ENCODE measurements at places on chromosomes 2 and 18.

GRCh38 chr2:112019569-112019982 lies 35.5 kb upstream of the TMEM87B start:
- peaks cover 8% of the 10 kb centered on the region for H3K4me1 ChIP-seq
- H3K27me3 ChIP-seq: no peaks in the 10 kb centered on the region
- no peaks in the 10 kb centered on the region for H3K36me3 ChIP-seq
- no peak for DNase-seq

DNA sequence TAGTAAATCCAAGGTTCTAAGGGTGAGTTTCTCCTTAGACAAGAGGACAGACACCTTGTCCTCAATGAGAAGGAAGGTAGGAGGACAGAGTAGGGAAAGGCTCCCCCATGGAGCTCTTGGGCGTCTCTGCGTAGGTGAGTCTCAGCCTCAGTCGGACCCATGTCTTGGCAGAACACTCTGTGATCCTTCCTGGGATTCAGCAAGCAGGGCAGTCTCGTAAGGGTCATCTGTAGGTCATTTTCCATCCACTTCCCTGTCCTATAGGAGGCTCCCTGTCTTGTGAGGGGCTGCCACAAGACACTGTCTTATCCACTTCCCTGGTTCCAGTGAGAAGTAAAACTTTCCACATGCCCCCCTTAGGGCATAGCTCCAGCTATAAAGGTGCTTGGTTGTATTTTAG lies 122.6 kb upstream of the TWIST2 start:
- no peaks in the 10 kb centered on the region for H3K36me3 ChIP-seq
- no peak for DNase-seq
- H3K4me1 ChIP-seq: peaks cover 30% of the 10 kb centered on the region
- H3K27me3 ChIP-seq: no peaks in the 10 kb centered on the region
- no peak overlapping the region for H3K4me3 ChIP-seq

DNA sequence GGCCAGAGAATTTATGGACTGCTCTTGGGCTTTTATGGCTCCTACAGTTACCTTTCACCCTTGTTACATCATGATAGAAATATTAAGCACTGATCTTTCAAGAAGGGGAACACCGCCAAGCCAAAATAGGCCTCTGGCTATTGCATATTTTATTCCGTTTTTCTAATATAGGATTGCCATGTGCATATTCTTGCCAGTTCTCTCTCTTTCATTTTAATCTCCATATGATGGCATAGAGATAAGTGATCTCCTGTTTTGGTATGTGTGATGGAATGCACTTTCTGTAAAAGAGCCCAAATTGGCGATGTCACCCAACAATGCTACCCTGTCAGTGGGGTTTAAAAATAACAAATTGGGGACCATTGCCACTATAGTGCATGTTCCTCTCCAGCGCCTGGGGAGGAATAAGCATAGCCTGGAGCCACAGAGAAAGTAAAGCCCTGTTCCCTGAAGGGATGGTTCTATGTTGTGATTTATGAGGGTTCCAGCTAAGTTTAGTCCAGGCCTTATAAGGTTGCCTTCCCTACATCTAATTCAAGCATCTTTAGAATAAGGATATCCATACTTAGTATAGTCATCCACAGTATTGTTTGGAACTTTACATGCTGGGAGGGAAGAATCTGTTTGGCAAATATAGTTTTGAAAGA lies 26.9 kb downstream of the CMPK2 start:
- no peak for DNase-seq
- H3K36me3 ChIP-seq: no peaks in the 10 kb centered on the region

GRCh38 chr2:64789466-64790320 lies 136.0 kb upstream of the SERTAD2 start:
- no peak overlapping the region for H3K4me3 ChIP-seq
- no peaks in the 10 kb centered on the region for H3K27me3 ChIP-seq
- no peak for DNase-seq
- peaks cover 17% of the 10 kb centered on the region for H3K4me1 ChIP-seq
- no peak overlapping the region for H3K27ac ChIP-seq
- no peaks in the 10 kb centered on the region for H3K36me3 ChIP-seq

DNA sequence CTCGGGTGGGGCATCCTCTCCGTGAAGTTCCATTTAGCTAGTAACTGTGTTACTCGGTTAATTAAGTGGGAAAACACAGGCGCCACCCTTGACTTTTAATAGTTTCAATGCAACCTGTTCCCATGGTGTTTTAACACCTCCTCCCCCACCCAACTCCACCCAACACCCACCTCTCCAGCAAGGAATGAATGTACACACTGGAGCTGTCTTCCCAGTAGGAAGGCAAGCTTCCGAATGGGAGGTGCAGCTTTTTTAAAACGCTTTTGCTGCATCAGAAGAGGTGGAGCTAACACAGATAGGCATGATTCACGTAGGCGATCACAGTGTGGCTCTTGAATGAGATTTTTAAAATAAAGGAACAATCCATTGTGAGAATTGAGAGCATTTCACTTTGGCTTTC lies 73.8 kb upstream of the AGAP1 start:
- no peak overlapping the region for H3K27ac ChIP-seq
- H3K36me3 ChIP-seq: no peaks in the 10 kb centered on the region
- H3K4me1 ChIP-seq: no peaks in the 10 kb centered on the region
- DNase-seq: no peak

GRCh38 chr2:4140281-4140970 lies 437.1 kb downstream of the DCDC2C start:
- H3K4me1 ChIP-seq: no peaks in the 10 kb centered on the region
- no peaks in the 10 kb centered on the region for H3K27me3 ChIP-seq
- no peak overlapping the region for H3K27ac ChIP-seq
- no peaks in the 10 kb centered on the region for H3K36me3 ChIP-seq
- no peak overlapping the region for H3K4me3 ChIP-seq

DNA sequence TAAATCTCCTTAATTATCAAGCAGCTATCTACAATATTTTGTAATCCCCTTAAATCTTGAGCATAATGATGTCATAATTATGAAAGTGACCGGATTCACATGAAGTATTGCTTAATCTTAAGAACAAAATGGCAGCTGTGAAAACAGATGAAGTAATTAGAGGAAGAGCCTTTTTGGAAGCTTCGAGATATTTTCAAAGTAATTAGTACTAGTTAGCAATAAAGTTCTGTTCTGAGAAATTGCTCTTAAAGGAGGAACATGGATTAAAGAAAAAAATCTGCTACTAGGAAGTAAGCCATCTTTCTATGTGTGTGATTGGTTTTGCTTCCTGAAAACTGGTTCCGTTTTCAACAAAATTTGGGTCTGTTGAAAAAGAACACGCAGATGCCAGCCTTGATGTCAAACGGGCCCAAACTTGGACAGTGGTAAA lies 18.3 kb downstream of the CLUL1 start:
- no peaks in the 10 kb centered on the region for H3K27me3 ChIP-seq
- DNase-seq: no peak
- H3K4me1 ChIP-seq: no peaks in the 10 kb centered on the region
- no peak overlapping the region for H3K4me3 ChIP-seq

DNA sequence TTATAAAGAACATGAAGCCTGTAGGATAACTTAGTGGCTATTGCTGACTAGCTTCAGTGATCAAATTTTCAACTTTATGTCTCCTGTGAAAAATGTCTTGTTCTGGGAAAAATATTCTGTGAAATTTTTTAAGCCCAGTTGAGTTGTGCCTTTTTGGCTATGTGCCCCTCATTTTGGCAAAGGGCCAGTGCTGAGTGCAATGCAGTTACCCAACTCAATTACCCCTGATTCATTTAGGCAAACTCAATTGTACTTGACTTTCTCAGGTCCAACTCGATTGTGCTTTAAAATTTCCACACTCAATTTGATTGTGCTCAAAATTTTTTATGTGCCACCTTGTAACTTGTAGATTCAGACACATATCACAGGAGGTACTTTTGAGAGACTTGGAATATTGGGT lies 548.8 kb upstream of the NRP2 start:
- no peaks in the 10 kb centered on the region for H3K27me3 ChIP-seq
- H3K36me3 ChIP-seq: no peaks in the 10 kb centered on the region
- no peaks in the 10 kb centered on the region for H3K4me1 ChIP-seq
- no peak overlapping the region for H3K27ac ChIP-seq
- no peak overlapping the region for H3K4me3 ChIP-seq

GRCh38 chr2:233334915-233335314 lies 19.4 kb upstream of the DGKD start:
- no peak overlapping the region for H3K4me3 ChIP-seq
- no peak for DNase-seq
- H3K27ac ChIP-seq: no peak overlapping the region
- no peaks in the 10 kb centered on the region for H3K36me3 ChIP-seq
- H3K27me3 ChIP-seq: no peaks in the 10 kb centered on the region

DNA sequence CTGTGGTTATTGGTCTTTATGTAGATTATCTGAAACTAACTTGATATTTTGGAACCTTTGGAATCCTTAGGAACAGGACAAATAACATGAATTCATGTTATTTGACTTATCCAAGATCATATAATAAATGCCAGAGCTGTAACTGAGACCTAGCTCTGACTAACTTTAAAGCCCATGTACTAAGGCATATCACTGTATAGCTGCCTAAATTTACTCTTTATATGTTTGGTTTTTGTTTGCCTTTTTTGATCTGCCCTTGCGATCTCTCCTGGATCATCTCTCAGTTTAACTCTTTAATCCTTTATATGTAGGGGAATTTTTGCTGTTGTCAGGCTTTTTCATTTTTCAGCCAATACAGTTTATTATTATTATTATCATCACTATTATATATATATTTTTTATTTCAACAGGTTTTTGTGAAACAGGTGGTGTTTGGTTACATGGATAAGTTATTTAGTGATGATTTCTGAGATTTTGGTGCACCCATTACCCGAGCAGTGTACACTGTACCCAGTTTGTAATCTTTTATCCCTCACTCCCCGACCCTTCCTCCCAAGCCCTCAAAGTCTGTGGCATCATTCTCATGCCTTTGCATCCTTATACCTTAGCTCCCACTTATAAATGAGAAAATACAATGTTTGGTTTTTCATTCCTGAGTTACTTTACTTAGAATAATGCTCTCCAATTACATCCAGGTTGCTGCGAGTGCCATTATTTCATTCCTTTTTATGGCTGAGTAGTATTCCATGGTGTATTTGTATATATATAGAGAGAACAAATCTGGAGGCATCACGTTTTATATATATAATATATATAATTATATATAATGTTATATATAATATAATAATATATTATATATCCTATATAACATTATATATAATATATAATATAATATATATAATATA lies 48.9 kb downstream of the APLF start:
- H3K4me3 ChIP-seq: no peak overlapping the region
- no peaks in the 10 kb centered on the region for H3K27me3 ChIP-seq
- H3K27ac ChIP-seq: no peak overlapping the region
- H3K36me3 ChIP-seq: no peaks in the 10 kb centered on the region

DNA sequence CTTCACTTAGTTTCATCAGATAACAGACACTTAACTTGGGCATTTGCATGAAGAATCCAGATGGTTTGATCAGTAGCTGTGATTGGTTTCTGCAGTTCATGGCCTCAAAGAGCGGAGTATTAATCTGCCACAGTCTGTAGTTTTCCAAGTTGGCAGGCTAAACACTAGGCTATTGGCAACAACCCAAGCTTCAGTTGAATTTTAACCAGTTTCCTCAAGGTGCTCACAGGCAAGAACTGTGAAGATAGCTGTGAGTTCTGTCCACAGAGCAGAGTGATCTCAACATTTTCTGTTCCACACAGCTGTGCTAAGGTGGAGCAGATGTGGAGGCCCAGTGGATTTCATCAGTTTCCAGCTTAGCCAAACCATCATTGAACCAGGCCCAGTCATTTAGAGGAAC lies 469.5 kb upstream of the LINC00305 start:
- DNase-seq: no peak
- H3K27ac ChIP-seq: no peak overlapping the region
- H3K4me3 ChIP-seq: no peak overlapping the region
- H3K27me3 ChIP-seq: no peaks in the 10 kb centered on the region
- no peaks in the 10 kb centered on the region for H3K4me1 ChIP-seq
- H3K36me3 ChIP-seq: no peaks in the 10 kb centered on the region

DNA sequence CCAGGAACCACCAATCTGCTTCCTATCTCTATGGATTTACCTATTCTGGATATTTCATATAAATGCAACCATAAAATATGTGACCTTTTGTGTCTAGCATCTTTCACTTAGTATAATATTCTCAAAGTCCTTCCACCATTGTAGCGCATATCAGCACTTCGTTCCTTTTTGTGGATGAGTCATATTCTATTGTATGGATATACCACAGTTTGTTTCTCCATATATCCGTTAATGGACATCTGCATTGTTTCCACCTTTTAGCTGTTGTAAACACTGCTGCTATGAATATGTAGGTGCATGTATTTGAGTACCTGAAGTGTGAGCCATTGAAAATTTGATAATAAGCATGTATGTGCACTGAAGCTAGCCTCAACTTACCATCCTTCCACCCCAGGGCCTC lies 80.1 kb downstream of the NBAS start:
- H3K4me1 ChIP-seq: no peaks in the 10 kb centered on the region
- H3K36me3 ChIP-seq: peaks cover 28% of the 10 kb centered on the region
- H3K4me3 ChIP-seq: no peak overlapping the region
- DNase-seq: no peak
- H3K27me3 ChIP-seq: no peaks in the 10 kb centered on the region

DNA sequence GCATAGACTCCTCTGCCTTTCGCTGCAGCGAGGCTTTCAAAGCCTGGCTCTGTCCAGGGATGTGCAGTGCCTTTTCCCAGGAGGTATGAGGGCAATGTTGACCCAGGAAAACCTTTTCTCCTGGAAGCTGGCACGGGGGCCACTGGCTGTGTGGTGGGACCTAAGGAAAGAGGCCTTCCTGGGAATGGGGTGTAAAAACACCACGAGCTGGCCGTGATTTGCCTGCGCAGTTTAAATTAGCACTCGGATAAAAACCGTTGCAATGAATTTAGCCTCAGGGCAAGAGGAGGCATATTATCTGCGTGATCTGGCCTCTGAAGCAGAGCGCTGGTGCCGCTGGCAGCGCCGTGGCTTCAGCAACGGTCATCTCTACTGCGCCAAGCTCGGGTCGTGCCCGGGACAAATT lies 3.0 kb downstream of the OSR1 start:
- H3K27ac ChIP-seq: no peak overlapping the region
- no peak for DNase-seq
- H3K27me3 ChIP-seq: no peaks in the 10 kb centered on the region
- no peaks in the 10 kb centered on the region for H3K4me1 ChIP-seq

DNA sequence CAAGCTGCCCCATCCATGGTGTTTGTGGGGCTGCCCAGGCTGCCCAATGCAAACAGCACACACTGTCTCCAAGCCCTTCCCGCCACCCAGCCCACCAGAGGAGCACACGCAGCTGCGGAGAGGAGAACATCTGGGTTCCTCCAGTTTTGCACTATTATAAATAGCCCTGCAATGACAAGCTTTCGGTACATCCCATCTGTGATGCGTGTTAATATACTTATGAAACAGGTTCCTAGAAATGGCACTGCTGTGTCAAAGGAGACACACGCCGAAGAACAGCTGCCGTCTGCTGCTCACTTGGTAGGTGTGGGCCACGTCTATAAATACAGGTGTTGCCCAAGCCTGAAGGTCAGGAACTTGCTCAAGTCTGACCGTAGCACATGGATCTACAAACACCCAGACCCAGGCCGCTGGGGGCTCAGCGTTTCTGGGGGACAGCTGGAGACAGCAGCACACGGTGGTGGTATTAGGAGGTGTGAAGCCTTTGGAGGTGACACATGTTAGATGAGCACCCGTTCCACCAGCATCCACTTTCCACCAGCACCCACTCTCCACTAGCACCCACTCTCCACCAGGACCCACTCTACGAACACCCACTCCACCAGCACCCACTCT lies 34.3 kb downstream of the PXDN start:
- DNase-seq: no peak
- no peaks in the 10 kb centered on the region for H3K27me3 ChIP-seq
- H3K27ac ChIP-seq: peak overlapping the region; percentile 98

All from RWPE2 (cell line).